ENCODE measurements at places on chromosomes 4 and X.

DNA sequence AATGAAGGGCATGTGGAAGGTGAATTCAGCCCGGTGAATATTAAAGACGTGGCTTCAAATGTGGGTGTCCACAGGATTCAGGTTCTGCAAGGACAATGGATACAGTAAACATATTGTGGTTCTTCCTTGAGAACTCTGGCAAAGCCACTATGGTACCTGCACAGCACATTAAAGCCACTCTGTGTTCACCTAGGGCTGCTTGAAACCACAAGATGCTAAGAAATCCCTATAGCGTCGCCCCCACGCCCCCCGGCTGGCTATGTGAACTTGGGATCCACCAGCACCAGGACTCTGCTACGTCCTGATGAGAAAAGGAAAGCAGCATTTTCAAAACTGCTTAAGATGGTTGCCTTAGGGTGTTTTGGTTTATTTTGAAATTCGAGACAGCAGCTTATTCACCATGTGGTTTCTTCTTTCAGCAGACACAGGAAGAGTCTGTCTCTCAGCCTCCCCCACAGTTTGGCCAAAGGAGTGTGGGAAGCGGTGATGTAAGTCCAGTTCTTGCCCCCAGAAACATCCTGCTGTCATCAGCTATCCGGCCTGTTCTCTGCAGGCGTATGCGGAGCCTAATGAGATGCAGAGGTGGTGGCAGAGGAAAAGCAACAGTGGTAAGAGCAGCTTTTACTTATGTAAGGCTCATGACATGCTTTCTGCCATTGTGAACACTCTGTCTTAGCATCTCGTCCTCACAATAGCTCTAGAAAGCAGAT lies 111.5 kb downstream of the AFAP1 start:
- peak; percentile 97 for DNase-seq

DNA sequence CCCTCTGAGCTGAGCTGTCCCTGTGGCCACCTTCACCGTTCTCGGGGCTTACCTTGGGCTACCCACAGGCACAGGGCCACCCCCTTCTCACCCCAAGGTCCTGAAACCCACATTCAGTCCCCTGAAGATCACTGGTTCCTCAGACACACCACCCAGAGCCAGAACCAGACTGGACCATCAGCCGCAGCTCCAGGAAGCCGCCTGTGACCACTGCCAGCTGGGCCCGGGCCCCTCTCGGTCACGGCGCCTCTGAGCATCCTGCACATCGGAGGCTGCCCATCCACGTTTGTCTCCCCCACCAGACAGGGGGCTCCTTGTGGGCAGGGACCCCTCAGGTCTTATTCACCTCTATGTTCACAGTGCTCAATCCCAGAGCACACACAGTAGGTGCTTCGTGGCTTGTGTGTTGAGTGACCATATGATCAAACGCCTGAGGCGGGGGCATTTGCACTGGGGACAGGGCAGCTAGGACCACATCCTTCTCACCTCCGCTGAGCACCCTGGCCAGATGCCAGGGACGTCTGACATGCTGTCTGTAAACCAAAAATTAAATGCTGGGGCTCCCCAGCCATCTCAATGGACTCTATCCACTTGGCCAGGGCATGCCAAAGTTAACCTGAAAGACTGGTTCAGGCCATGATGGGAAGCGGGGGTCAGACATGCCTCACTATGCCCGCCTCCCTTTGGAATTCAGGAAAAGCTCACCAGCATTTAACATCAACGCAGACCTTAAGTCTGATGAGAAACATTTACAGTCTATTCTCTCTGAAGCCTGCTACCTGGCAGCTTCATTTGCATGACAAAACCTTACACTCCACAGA lies 109.4 kb upstream of the AFAP1 start:
- DNase-seq, result no peak

- no peak for DNase-seq
Observed at GRCh38 chr4:86280246-86280645, 79.6 kb downstream of the MAPK10 start.

DNA sequence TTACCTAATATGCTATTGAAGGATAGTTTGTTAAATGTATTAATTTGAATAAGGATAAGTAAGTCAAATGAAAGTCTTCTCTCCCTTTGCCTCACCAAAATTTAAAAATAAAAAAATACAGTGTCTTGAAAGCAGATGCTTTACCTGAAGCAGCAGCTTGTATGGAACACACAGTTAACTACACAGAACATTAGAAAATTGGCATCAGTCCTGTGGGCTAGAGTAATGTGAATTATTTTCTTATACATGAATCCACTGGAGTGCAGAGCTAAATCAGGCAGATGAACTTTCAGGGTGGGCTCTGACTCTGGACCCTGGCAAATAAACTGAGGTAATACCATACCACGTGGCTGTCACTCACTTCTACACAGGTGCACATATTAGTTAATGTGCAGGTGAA lies 348.0 kb downstream of the FSTL5 start:
- no peak for DNase-seq

- DNase-seq, result no peak
Observed at GRCh38 chr4:39335566-39335965, 30.6 kb downstream of the RFC1 start.

- DNase-seq, result no peak
Observed at GRCh38 chr4:1183985-1184773, 11.8 kb upstream of the SPON2 start.

Data from HFF-Myc (cell line).